ENCODE measurements at places on chromosomes 4 and X.

- DNase-seq = no peak
Observed at GRCh38 chr4:119955256-119955655, 111.4 kb downstream of the MAD2L1 start.

DNA sequence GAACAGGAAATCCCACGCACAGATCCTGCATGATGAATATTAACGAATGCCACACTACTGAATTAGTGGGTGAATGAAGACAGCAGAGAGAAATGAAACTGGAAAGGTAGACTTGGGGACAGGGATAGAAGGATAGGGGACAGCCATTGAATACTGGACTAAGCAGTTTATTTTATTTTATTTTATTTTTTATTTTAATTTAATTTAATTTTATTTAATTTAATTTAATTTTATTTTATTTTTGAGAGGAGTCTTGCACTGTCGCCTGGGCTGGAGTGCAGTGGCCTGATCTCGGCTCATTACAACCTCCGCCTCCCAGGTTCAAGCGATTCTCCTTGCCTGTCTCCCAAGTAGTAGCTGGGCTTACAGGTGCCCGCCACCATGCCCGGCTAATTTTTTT, 385.2 kb downstream of the GPAT3 start:
- DNase-seq = no peak

DNA sequence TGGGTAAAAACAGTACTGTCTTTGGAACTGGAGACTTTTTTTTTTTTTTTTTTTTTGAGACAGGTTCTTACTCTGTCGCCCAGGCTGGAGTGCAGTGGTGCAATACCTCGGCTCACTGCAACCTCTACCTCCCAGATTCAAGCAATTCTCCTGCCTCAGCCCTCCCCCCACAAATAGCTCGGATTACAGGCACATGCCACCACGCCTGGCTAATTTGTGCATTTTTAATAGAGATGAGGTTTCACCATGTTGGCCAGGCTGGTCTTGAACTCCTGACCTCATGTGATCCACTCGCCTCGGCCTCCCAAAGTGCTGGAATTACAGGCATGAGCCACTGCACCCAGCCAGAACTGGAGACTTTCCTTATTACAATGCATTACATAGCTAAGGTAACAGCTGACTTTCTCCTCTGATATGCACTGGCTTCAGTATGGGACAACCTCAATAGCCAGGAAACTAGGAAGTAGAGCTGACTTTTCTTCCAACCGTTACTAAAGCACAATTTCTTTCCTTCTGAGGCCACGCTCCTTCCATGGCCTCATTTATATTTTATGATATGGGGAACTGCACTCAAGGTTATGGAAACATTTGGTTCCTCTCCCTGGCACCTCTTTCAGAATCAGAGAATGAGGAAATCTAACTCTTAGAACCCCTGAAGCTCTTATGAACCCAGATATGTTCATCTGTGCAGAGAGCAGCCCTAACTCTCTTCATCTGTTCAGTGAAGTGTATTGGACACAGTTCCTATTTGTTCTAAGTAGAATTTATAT, 53.5 kb upstream of the FAM9B start:
- no peak for DNase-seq

GRCh38 chr4:163505374-163505773, 10.9 kb downstream of the TMA16 start:
- no peak for DNase-seq

- DNase-seq = no peak
Observed at GRCh38 chrX:11135564-11136185, 24.5 kb downstream of the HCCS start.

DNA sequence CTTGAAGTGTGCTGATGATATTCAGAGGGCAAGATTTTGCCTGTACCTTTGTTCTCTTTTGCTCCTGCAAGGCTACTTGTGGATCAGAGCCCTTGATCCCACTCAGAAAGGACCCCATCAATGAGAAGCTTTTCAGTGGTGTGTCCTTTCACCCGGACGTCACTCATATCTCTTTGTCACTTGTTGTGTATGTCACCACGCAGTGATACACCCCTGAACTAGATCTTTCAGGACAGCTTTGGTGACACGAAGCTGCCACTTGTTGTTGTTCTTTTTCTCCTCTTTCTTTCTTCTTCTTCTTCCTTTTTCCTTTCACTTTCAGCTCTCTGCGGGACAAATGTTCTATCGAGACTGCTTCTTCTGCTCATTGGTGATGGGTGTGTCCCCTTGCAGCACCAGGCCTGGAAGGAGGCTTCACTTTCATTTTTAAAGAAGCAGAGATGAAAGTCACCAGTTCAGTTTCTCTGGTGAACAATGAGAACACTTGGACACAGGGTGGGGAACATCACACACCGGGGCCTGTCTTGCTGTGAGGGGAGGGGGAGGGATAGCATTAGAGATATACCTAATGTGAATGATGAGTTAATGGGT, 83.6 kb downstream of the NBDY start:
- no peak for DNase-seq

DNA sequence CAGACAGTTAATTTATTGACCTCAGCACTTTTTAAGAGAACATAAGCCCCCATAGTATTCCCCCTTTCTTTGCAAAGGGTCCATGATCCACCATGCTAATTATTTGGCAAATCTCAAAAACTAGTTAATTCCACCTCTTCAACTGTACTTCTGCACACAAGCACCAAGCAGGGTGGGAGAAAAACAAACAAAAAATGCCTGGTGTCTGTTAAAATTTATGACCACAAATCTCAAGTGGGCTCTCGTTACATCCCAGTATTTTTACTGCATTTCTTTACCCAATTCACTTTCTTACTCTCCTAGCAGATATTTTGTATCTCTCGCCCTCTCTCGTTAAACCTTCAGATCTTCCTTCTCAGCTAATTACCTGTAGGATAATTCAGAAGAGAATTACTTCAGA, 6.1 kb downstream of the ARSJ start:
- DNase-seq = no peak

DNA sequence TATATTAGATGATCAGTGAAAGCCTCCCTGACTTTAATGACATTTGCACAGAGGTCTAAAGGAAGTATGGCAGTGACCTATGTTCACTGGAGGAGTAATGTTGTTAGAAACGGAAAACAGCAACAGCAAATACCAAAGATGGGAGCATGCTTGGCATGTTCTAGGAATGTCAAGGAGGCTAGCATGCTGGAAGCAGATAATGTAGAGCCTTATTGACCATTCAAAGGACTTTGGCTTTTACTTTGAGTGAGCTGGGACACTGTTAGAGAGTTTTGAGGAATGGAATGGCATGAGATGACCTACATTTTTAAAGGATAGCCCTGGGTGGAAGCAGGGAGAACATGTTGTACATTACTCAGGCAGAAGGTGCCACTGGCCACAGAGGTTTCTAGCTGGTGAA, 6.0 kb downstream of the RPA4 start:
- no peak for DNase-seq

Data from cerebellar nuclear complex (tissue), 1 donor.